ENCODE measurements at places on chromosomes 16 and 17. TPM values are rescaled to one million over a fixed set of nuclear protein-coding genes. Genes with fewer than 3 reads are reported as not detected.

MYOCD gene
- total RNA-seq, result 20.1 TPM

POLG2 gene
- 9.2 TPM for total RNA-seq

DPEP1 gene
- total RNA-seq, result not detected

PCGF2 gene
- 1.4 TPM for total RNA-seq

NETO2 gene
- 31.4 TPM for total RNA-seq

CMTM1 gene
- 1.7 TPM for total RNA-seq

WDR81 gene
- total RNA-seq, result 3.0 TPM

DHRS7C gene
- total RNA-seq, result not detected

G6PC1 gene
- not detected for total RNA-seq

TP53TG3B gene
- total RNA-seq, result not detected

GRCh38 chr17:16474012-16474725 is 17.8 kb downstream of the LRRC75A start:
- DNase-seq, result peak; percentile 31

- DNase-seq, result no peak
Observed at GRCh38 chr17:57551321-57552079, 193.6 kb downstream of the CCDC182 start.

DNA sequence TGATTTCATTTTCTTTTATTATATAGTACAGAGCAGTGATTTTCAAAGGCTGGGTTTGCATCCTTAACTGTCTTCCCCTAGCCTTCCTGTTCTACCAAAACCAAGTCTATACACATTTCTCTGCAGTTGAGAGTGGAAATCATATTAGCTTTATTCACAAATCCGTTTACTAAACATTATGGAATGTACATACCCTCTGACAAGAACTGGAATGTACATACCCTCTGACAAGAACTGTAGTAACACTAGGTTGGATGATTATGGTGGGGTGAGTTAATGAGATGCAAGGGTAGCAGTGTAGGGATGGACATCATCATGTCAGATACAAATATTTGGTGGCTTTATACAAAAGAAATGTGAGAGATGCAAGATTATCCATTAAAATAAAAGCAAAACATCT is 154.8 kb downstream of the CYB561 start:
- no peak for DNase-seq

- peak; percentile 60 for DNase-seq
Observed at GRCh38 chr17:76697702-76698465, 12.9 kb downstream of the MXRA7 start.

DNA sequence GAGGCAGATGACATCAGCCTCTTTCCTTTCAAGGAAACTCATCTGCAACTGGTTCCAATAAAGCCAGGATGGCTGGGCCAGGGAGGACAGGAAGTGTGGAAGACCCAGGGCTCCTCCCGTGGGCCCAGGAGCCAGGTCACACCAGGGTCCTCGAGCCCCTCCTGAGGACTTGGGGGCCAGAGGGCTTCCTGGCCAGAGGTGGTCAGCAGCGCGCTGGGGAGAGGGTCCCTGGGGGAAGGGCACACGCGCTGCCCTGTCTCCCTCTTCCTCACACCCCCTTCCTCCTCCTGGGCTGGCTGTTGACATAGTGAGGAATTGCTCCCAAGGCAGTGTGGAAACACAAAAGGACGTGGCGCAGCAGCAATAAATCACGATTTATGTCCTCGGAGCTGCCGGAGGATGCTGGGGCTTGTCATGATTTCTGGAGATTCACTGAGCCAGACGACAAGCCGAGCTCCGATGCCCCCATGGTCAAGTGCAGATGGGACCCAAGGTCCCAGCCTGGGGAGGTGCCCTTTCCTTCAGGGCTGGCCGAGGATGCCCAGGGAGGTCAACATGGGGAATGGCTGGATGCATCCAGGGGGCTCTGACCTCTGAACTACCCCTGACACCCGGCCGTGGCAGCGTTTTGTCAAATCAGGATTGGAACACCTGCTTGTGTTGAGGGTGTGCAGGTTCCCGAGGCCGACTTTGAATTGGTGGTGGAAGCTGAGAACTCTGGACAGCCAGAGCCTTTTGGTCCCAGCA is 152.6 kb downstream of the IRF8 start:
- no peak for DNase-seq

GRCh38 chr17:29212094-29212631 is 32.0 kb upstream of the MYO18A start:
- no peak for DNase-seq

GRCh38 chr16:89197633-89198416 is 2.5 kb downstream of the SLC22A31 start:
- DNase-seq, result no peak

- DNase-seq, result no peak
Observed at GRCh38 chr17:81948635-81949378, 1.8 kb upstream of the MYADML2 start.

DNA sequence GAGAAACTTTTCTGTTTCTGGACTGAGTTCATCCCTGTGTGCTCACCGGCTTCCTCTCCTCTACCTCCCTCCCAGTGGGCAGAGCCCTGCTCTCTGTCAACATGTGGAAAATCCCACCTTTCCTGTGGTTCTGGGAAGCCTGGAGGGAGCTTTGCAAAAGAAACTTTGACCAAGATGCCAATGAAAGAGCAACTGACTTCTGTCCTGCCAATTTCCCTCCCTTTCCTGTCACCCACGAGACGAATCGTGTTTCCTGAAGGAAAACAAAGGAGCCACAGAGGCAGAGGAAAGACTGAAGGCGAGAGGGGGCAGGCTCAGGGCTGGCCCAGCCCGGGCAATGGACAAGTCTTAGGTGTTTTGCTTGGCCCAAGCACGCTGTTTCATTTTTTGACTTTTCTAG is 82.8 kb downstream of the PLCG2 start:
- no peak for DNase-seq

DNA sequence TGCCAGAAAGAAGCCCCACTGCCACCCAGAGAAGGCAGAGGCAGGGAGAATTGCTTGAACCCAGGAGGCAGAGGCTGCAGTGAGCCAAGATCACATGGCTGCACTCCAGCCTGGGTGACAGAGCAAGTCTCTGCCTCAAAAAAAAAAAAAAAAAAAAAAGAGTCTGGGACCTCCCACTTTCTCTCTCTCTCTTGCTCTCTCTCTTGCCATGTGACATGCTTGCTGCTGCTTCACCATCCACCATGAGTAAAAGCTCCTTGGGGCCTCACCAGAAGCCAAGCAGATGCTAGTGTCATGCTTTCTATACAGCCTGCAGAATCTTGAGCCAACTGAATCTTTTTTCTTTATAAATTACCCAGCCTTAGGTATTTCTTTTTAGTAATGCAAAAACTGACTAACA is 21.5 kb upstream of the SRSF1 start:
- DNase-seq, result no peak

- DNase-seq, result no peak
Observed at GRCh38 chr17:65538675-65539529, 22.5 kb downstream of the AXIN2 start.

DNA sequence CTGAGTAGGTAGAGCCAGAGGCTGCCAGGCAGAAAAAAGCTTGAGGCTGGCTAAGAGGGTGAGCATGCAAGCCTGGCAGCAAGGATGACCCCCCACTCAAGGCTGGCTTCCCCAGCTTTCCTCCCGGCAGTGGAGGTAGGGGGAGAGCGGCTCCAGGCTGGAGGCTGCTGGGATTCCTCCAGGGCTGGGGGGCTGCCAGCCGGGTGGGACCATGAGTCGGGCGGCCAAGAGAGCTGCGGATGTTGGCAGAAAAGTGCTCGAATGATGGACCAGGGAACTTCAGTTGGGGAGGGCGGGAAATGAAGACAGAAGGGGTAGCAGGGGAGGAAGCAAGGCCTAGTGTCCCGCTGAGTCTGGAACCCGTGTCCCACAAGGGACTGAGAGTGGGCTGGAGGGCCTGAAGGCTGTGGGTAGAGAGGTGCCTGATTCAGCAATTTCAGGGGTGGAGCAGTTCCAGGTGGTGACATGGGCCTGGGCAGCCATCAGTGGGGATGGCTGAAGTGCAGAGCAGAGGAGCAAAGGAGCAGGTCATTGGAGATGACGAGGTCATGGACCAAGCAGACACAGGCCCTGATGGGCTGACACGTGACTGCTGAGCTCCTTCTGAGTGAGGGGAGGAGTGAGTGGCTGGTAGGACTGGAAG is 20.3 kb downstream of the HSD11B2 start:
- DNase-seq, result no peak

- DNase-seq, result no peak
Observed at GRCh38 chr17:72946696-72947095, 145.8 kb downstream of the SLC39A11 start.

DNA sequence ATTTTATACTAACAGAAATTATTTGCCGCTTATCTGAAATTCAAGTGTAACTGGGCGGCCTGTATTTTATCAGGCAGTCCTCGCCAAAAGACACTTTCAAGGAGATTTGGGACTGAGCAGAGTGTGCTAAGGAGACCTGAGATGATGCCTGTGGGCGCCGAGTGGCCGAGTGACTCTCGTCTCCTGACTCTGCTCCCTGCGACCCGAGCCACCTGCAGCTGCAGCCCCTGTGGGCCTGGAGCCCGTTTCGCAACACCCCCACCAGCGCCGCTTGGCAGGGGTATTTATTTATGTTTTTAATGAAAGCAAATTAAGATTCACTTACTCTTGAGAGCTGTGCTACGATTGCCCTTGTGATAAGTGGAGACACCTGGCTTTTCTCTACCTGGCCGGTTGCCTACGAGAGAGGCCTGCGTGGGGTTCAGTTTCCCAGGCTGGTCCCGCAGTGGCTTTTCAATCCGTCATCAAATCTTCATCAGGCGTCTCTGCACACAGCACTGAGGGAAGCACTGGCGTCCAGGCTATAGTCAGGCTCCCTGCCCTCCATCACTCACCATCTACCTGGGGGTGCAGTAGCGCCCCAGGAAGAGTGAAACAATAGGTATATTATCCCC is 124.0 kb downstream of the SEC14L1 start:
- DNase-seq, result no peak

DNA sequence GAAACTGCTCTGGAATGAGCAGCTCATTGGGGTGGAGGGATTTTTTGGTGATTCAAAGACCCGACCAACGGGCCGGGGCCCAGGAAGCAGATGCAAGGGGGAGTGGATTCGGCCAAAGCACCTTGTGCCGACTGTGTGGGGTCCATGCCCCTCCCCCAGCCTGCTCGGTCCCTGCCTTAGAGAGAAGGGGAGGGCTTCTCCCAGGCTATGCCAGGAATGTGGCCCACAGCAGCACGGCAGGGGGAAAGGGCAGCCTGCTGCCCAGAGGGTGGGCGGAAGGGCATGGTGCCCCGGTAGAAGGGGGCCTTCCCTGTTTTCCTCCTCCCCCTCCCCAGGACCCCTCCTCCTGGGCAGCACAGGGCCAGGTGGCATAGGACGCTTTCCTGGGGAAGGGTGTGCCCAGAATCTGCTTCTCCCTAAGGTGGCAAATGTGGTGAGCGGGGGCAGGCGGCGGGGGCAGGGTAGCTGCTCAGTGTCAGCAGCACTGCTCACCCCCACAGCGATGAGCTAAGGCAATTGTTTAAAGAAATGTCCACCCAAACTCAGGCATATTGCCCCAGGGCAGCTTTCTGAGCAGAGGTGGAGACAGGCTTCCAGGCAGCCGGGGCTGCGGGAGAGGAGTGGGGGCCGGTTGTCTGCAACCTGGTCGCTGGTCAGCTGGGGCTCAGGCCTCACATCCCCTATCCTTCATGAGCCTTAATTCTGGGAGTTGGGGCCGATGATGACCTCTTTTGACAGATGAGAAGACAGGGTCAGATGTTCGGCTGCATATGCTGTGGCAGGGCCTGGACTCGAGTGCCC is 33.9 kb upstream of the MLKL start:
- DNase-seq, result no peak

DNA sequence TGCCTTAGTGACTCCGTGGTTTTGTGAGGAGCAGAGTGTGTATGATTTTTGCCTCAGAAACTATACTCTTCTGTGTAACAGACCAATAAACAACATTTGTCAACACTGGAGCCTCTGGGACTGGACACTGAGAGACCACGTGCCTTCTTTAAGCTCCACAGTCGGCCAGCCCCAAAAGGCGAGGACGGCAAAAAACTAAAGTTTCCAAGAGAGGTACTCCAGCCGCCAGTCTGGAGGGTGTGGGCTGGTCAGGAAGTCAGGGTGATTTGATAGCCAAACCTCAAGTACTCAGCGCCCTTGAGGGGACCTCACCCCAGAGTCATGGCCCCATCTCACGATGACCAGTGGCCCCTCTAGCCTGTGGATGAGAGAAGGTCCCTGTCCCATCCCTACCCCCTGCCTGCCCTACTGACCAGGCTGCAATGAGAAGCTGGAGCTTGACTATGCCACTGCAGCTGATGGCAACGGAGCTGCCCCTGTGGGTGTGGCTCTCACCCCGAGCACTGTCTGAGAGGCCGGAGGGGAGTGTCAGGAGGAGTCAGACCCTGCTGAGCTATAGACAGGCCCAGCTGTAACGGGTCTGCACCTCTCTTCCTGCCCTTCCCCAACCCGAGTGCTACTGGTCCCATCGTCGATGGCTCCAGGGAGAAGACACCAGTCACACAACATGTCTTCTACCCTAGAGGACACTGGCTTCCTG is 19.8 kb downstream of the MNT start:
- no peak for DNase-seq

DNA sequence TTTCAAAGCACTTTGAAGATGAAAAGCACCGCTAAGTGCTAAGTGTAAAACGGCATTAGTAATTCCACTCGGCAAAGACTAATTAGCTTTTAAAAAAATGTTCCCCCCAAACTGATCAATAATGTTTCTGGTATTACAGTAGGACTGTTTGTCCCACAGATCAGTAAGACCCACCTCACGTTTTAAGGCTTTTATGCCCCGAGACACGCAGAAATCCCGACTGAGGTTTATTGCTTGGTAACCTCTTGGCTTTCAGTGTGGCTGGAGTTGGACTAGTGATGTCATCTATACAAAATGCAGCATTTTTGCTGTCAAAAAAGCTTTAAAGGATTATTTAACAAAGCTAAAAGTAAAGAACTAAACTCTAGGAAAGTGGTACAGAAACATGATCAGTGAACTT is 414.6 kb upstream of the PSMD7 start:
- no peak for DNase-seq
